Ascending aorta (tissue), 2 donors: ENCODE measurements at places on chromosomes 13 and 19.

DNA sequence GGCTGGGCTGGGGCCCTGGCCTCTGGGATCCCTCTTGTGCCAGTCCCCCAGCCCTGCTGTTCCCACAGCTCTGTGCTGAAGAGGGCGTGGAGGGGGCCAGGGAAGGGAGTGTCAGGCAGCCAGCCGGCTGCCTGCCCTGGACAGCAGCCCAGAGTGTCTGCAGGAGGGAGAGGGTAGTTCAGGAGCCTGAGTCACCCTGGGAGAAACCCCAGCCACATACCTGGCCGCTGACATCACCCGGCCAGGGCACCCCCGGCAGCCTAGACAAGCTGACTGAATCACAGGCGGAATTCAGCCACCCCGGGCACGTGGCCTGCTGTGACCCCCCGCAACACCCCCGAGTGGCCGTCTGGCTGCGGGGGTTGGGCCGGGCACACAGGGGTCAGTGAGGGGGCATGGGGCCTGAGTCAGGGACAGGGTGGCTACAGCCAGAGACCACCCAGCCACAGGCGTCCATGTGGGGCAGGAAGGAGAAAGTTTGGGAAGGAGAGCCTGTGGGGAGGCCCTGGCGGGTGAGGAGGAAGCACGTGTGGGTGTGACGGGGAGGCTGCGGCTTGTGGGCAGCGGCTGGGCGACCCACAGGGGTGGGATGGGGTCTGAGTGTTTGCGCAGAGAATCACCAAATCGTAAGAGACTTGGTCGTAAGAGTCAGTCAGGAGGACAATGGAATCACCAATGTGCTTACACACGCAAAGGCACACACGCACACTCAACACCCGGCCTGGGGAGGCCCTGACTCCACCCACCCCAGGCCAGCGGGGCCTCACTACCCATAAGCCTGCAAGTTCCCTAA is 11.9 kb upstream of the FOSB start:
- DNase-seq, result peak; percentile 99

DNA sequence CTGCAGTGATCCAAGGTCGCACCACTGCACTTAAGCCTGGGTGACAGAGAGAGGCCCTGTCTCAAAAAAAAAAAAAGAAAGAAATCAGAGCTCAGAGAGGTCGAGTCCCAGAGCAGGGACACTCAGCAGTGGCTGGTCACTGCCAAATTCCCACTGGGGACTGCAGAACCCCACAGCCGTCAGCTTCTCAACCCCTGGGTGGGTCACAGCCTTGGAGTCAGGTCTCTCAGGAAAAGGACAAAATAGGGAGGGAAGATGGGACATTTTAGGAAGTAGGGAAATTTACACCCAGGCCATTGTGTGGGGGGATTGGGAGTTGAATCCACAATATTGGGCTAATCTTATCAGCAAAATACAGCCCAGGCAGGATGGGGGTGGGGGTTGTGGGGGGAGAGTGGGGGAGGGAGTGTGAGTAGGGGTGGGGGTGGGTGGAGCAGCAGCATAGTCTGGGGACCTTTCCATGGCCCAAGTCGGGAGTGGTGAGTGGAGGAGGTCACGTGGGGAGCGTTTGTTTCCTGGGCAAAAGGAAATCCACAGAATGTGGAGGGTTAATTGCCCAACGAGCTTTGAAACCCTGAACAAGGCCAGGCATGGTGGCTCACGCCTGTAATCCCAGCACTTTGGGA is 5.0 kb upstream of the CCDC194 start:
- DNase-seq, result no peak

- no peak for DNase-seq
Observed at GRCh38 chr13:36298535-36299068, 988 bp upstream of the CCDC169 start.

- no peak for DNase-seq
Observed at GRCh38 chr13:48113756-48114130, 18.8 kb upstream of the MED4 start.

GRCh38 chr19:39708594-39708993 is 4.3 kb downstream of the LGALS14 start:
- no peak for DNase-seq

GRCh38 chr19:13066933-13067807 is 35.5 kb downstream of the LYL1 start:
- no peak for DNase-seq

GRCh38 chr19:49592486-49593232 is 1.7 kb downstream of the PRR12 start:
- DNase-seq, result no peak

GRCh38 chr19:17949956-17950309 is 17.0 kb upstream of the KCNN1 start:
- DNase-seq, result no peak

- no peak for DNase-seq
Observed at GRCh38 chr19:13748169-13748828, 16.0 kb upstream of the MRI1 start.

DNA sequence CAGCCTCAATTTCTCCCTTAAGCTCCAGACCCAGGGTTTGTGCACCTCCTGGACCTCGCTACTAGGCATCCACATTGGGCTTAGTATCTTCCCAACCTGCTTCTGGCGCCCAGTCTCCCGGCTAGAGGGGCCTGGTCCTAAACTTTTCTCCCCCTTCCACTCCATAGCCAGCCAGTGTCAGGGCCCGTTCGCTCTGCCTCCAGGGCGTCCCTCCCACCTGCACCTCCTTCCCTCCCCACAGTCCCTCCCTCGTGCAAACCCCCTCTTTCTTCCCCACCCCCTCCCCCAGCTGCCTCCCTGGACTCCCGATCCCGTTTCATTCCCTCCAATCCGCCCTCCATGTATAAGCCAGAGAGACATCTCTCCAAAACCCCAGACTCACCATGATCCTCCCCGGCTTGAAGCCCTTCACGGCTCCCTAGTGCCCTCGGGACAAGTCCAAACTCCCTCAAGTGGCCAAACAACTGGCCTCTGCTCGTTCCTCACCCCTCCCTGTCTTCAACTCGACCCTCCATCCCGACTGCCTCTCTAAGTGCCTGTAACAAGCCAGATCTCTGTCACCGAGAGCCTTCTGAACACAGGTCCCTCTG is 997 bp upstream of the SAMD4B start:
- no peak for DNase-seq

DNA sequence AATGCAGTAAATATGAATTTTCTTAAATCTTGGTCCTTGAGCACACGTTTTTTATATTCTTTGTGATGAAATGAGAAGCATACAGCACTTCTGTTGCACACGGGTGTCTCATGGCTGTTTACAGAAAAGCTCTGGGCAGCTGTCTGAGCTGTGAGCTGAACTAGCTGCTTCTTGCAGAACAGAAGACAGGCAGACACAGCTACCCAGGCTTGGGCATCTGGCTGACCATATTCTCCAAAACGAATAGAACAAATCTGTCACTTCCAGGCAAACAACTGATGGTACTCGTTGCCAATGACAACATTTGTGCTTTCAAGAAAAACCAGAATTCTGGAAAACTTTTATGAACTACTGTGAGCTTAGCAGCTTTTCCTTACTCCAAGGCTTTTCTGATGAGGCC is 16.2 kb downstream of the PCID2 start:
- no peak for DNase-seq

DNA sequence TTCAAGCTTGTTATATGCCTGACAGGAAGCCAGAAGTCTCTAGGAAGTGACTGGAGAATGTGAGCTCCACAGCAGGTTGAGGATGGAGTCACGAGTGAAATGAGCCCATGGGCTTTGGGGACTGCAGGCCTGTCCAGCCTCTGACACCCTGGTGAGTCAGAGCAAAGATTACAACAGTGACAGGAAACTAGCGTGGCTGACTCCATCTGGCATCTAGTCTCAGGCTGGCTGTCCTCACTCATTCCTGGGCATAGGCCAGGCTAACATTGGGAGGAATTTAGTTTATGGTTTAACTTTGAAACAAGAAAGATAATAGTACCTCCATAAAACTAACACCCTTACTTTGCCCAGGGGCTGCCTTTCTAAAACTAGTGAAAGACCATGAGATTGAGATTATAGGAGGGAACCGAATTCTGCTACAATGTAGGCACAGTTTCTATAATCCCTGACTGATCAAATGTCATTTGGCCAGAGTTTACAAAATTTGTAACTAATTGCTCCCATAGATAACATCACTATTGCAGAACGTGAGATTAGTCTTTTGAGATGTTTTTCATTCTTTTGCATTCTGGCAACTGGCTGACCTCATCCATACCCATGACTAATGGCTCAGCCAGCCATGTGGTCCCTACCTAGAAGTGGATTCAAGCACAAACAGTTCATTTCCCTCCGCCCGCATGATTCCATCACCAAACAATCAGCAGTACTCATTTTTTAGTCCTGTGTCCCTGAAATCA is 28.4 kb downstream of the PSG1 start:
- peak; percentile 85 for DNase-seq

- DNase-seq, result no peak
Observed at GRCh38 chr13:41956272-41956671, 4.6 kb downstream of the VWA8 start.

- DNase-seq, result no peak
Observed at GRCh38 chr19:41997851-41998229, 3.8 kb upstream of the ATP1A3 start.

DNA sequence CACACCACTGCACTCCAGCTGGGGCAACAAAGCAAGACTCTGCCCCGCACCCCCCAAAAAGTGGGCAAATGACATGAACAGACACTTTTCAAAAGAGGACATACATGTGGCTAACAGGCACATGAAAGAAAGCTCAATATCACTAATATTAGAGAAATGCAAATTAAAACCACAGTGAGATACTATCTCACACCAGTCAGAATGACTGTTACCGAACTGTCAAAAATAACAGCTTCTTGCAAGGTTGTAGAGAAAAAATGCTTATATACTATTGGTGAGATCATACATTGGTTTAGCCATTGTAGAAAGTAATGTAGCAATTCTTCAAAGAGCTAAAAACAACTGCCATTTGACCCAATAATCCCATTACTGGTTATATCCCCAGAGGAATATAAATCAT is 99.5 kb upstream of the SPATA13 start:
- no peak for DNase-seq

DNA sequence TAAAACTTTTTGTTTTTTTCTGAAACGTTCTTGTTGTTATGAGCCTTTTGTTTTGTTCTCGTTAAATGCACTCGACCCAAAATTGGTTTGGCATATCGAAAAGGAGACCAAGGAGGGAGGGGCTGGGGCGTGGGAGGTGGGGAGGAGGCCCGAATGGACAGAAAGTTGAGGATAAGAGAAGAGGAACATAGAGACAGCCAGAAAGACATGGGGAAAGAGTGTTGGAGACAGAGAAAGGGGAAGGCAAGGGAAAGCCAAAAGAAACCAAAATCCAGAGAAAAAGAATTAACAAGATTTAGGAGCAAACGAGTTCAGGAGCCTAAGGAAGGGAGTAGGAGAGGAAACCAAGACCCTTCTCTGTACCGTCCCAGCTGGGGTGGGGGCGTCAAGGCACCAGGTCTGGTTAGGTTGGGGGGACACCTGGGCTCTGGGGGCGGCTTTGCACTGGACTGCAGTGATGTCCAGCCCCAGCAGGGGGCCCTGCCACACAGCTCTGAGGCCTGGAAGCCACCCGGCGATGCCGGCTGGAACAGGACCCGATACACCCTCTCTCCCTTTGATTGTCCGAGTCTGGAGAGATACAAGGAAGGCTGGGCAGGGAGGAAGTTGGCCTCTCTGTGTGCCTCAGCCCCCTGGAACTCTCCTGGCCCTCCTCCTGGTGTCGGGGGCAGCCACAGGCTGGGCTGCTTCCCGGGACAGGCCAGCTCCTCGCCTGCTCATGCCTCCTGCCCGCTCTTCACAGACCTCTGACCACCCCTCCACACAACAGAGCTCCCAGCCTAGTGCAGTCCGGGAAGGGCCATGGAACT is 11.6 kb upstream of the ASF1B start:
- no peak for DNase-seq

DNA sequence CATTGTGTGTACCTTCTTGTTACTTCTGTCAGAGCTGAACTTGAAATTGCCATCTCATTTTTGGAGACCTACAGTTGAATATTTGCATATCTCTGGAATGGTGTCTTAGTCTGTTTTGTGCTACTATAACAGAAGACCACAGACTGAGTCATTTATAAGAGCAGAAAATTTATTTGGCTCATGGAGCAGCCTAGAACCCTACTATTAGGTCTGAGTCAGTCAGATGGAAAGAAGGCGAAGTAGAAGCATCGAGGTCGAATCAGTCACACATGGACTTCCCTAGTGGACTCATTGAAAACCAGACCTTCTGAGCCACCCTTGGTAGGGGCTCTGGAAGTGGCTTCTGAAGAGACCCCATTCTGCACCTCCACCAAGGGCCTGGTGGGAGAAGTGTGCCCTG is 33.9 kb upstream of the TPT1 start:
- DNase-seq, result no peak

DNA sequence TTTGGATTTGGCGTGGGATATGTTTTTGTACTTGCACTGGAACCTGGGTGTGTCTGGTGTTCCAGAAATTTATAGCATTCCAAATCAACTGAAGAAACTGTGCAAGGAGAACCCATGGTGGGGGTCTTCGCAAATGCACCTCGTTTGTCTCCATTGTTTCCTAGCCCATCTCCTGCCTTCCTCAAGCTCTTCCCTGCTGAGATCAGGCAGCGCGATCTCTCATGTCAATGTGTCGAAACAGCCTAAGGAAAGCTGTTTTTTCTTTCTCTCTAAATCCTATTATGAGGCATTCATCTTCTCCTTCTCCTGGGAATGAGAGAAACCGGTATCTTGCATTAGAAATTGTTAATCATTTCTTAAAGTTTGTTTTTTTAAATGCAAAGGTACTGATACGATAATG is 131.0 kb downstream of the KLF5 start:
- no peak for DNase-seq

- DNase-seq, result no peak
Observed at GRCh38 chr19:2150794-2151338, 500 bp downstream of the AP3D1 start.

DNA sequence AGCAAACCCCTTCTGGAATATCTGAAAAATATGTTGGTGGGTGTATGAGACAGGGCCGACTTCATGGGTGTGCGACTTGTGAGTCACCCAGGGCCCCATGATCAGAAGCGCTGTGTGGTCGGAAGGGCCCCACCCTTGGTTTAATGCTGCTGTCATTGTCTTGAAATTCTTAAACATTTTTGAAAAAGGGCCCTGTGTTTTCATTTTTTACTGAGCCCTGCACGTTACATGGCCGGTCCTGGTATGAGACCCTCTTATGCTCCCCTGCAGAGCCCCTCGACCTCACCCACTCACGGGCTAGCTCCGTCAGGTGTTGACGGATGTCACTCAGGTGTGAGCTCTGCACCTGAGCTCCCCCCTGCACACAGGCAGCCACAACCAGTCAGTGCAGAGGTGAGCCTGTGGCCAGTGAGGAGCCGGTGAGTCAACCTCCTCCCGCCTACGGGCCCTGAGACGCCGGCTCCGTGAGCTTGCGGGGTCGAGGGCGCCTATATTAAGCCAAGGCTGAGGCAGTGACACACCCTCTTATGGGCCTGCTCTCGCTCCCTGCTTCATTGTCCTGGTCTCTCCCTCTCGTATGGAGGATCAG is 27.7 kb downstream of the GADD45B start:
- DNase-seq, result no peak
